CD8-positive, alpha-beta memory T cell (primary cell): ENCODE measurements at places on chromosomes 6 and 20.

GRCh38 chr6:45901767-45902650 lies 113.7 kb downstream of the CLIC5 start:
- H3K27ac ChIP-seq: no peak overlapping the region
- H3K36me3 ChIP-seq: no peaks in the 10 kb centered on the region
- DNase-seq: no peak
- H3K27me3 ChIP-seq: no peaks in the 10 kb centered on the region

DNA sequence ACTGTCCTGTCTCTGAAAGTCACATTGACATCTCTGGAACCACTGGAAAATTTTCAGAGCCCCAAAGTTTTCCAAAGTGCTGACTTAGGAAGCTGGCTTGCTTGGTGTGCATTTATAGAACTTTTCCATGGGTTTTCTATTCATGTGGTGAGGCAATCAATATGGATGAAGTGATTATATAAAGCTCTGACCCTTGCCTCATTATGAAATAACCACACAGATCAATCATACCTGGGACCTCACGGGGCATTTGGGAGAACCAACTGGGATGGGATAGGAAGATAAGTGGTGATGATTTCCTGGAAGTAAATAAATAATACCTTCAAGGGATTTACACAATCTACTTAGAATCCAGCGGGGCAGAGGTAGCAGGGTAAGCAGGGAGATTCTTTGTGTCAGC lies 22.9 kb upstream of the SIM1 start:
- no peak overlapping the region for H3K27ac ChIP-seq
- H3K4me3 ChIP-seq: no peak overlapping the region
- H3K4me1 ChIP-seq: no peaks in the 10 kb centered on the region

- H3K27ac ChIP-seq: no peak overlapping the region
- peaks cover under 1% of the 10 kb centered on the region for H3K27me3 ChIP-seq
- no peaks in the 10 kb centered on the region for H3K36me3 ChIP-seq
- no peak for DNase-seq
- H3K4me3 ChIP-seq: no peak overlapping the region
Observed at GRCh38 chr6:3618642-3619041, 132.9 kb downstream of the PXDC1 start.

- no peaks in the 10 kb centered on the region for H3K27me3 ChIP-seq
- no peak for DNase-seq
- no peak overlapping the region for H3K4me3 ChIP-seq
- H3K4me1 ChIP-seq: no peaks in the 10 kb centered on the region
Observed at GRCh38 chr20:17287503-17287902, 60.7 kb downstream of the PCSK2 start.

DNA sequence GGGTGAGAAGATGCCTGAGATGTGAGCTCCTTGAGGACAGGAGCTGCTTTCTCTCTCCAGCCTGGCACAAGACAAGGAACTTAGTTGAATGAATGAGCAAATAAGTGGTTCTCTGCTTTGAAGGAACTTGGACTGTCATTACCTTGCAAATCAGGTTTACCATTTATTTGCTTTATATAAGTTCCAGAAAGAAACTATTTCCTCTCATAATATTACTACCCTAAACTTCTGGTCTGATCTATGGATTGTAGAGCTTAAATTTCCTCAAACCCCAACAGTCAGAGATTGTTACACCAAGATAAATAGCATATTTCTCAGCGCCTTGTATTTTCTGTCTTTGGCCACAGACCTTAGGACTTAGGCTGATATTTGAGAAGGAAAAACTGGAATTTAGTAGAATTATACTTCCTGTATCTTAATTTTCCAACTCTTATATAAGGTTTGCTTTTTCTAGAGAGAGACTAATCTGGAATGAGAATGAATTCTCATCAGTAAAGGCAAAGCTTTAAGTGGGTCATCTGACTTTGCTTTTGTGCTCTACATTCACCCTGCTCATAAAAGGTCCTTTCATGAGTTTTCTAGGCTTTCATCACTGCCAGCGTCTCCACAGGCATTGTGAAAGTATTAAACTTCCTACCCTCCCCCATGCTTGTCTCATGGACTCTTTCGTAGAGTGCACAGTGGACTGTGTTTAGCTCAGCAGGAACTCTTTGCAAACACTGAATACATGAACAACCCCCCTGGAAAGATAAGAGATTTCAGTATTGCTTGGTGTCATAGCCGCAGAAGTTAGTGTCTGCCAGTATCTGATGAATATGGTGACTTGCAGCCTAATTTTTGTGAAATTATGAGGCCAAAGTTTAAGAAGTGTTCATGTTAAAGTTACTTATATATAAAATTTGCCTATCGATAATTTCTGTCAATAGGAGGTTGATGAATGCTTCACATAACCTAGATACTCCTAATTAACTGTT lies 74.0 kb downstream of the PTPRA start:
- H3K4me3 ChIP-seq: no peak overlapping the region
- no peak for DNase-seq
- no peak overlapping the region for H3K27ac ChIP-seq

- H3K4me1 ChIP-seq: no peaks in the 10 kb centered on the region
- no peak for DNase-seq
Observed at GRCh38 chr6:92945799-92946198, 473.6 kb downstream of the EPHA7 start.

DNA sequence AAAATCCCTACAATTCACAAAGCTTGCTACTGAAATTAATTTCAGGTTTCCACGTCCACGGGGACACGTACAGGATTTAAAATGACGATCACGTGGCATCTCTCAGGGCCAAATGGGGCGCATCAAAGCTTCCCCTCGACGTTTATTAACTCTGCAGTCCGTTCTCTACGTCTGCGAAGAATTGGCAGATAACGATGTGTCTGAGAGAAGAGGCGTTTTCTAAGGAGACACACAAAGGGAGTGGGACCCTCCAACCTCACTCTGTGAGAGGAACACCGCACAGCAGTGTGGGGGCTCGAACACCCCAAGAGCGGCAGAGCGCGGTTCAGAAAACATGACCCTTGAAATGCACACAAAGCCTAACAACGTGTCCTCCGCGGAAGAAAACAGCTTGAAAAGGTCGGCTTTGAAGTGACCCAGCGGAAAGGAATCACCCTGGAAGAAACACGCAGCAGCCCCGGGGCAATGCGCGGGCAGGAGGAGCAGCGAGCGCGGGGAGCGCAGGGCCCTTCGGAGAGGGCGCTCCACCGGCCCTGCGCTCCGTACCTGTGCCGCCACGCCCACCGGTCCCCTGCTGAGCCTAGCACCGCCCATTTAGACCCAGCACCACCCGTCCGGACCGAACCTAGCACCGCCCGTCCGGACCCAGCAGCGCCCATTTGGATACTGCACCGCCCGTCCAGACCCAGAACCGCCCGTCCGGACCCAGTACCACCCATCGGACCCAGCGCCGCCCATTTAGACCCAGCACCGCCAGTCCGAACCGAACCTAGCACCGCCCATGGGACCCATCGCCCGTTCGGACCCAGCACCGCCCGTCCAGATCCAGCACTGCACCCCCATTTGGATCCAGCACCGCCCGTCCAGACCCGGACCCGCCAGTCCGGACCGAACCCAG lies 1.1 kb upstream of the AFDN start:
- no peaks in the 10 kb centered on the region for H3K36me3 ChIP-seq
- H3K4me3 ChIP-seq: peak overlapping the region; percentile 71
- H3K4me1 ChIP-seq: peaks cover 17% of the 10 kb centered on the region
- H3K27me3 ChIP-seq: peaks cover 18% of the 10 kb centered on the region

GRCh38 chr6:86782328-86782727 lies 155.0 kb upstream of the HTR1E start:
- no peaks in the 10 kb centered on the region for H3K36me3 ChIP-seq
- H3K27ac ChIP-seq: no peak overlapping the region
- no peak for DNase-seq
- H3K4me3 ChIP-seq: no peak overlapping the region
- no peaks in the 10 kb centered on the region for H3K27me3 ChIP-seq
- H3K4me1 ChIP-seq: no peaks in the 10 kb centered on the region

- peaks cover 25% of the 10 kb centered on the region for H3K4me1 ChIP-seq
- no peaks in the 10 kb centered on the region for H3K36me3 ChIP-seq
Observed at GRCh38 chr20:64082126-64082731, 2.0 kb downstream of the LKAAEAR1 start.

DNA sequence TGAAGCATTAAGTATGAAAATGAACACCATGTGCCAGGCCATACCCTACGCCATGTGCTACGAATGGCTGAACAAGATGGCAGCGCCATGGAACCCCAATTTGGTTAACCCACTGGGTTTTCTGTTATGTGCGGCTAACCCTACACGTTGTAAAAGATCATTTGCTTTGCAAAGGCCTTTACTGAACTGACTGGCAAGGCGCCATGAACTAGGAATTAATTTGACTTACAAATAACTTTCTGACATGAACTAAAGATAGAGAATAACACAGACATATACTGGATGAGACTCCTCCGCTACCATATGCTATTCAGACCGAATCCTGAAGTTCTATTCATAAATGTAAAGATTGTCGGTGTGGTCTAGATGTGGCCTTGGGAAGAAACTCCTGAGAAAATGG lies 3.9 kb downstream of the CNKSR3 start:
- H3K4me3 ChIP-seq: no peak overlapping the region
- DNase-seq: no peak
- no peaks in the 10 kb centered on the region for H3K36me3 ChIP-seq
- no peak overlapping the region for H3K27ac ChIP-seq

DNA sequence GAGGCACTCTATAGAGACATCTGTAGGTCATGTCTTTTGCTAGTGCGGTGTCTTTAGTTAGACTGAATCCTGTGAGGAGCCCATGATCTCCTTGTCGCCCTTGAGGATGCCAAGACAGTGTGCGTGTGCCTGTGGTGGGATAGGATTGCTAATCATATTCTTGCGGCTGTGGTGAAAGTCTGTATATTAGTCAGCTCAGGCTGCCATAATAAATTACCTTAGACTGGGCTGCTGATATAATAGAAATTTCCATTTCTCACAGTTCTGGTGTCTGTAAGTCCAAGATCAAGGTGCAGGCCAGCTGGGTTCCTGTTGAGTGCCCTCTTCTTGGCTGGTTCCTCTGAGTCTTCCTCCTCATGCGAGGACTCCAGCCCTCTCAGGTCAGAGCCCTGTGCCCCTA lies 141.2 kb downstream of the JARID2 start:
- H3K4me3 ChIP-seq: no peak overlapping the region
- DNase-seq: no peak
- no peaks in the 10 kb centered on the region for H3K36me3 ChIP-seq
- no peak overlapping the region for H3K27ac ChIP-seq

- no peak overlapping the region for H3K27ac ChIP-seq
- H3K36me3 ChIP-seq: no peaks in the 10 kb centered on the region
- H3K4me1 ChIP-seq: no peaks in the 10 kb centered on the region
- DNase-seq: no peak
Observed at GRCh38 chr20:38211200-38212097, 46.4 kb upstream of the TGM2 start.

DNA sequence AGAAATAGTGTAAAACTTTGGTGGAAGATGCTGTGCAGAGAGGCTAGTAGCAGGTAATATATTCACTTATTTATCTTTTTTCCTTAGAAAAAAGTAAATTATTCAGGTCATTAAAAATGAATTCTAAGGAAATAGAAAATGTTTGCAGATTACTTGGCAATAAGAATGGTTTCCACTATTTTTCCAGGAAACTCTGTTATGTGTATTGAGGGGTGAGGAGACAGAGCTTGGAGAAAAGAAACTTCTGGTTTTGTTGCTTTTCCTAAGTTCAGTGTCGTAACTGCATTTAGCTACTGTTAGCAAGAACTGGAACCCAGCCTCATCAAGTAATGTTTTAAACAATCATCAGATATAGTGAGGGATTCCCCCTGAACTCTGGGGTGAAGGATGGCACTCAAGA lies 79.2 kb upstream of the SMLR1 start:
- H3K27ac ChIP-seq: no peak overlapping the region
- H3K4me3 ChIP-seq: no peak overlapping the region
- H3K27me3 ChIP-seq: no peaks in the 10 kb centered on the region
- no peaks in the 10 kb centered on the region for H3K36me3 ChIP-seq
- no peak for DNase-seq

GRCh38 chr20:24529369-24529719 lies 59.9 kb downstream of the SYNDIG1 start:
- H3K4me1 ChIP-seq: no peaks in the 10 kb centered on the region
- no peaks in the 10 kb centered on the region for H3K36me3 ChIP-seq
- H3K27ac ChIP-seq: no peak overlapping the region
- DNase-seq: no peak
- H3K27me3 ChIP-seq: no peaks in the 10 kb centered on the region

GRCh38 chr6:4135665-4136353 lies 434 bp upstream of the ECI2 start:
- no peaks in the 10 kb centered on the region for H3K27me3 ChIP-seq
- H3K4me3 ChIP-seq: peak overlapping the region; percentile 71
- DNase-seq: peak; percentile 93
- peak overlapping the region; percentile 60 for H3K27ac ChIP-seq
- H3K36me3 ChIP-seq: peaks cover 12% of the 10 kb centered on the region

DNA sequence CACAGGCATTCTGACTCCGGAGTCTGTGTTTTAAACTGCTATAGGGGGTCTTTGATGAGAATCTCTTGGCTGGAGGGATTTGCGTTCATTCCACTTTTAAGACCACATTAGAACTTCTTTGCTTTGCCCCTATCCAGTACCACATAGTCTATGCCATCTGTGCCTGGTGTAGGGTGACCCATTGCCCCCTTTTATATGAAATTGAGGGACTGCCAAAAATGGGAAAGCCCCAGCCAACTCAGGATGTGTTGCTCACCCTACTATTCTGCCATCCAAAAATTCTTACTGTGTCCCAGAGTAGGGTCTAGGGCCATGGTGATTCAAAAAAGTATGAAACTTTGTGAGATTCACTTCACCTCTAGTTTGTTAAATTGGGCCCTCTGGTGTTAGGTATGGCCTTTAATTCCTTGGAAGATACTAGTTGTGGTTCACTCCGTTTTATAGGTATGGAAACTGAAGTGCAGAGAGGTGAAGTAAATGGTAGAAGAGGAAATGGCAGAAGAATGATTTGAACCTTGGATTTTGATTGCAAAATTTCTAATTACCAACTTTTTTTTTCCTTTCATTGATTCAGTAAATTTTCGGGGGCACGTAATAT lies 1.4 kb downstream of the PFDN4 start:
- DNase-seq: no peak
- peak overlapping the region; percentile 91 for H3K4me3 ChIP-seq
- peaks cover 24% of the 10 kb centered on the region for H3K4me1 ChIP-seq
- H3K36me3 ChIP-seq: no peaks in the 10 kb centered on the region

- H3K4me3 ChIP-seq: no peak overlapping the region
Observed at GRCh38 chr6:100430962-100431361, 33.8 kb downstream of the SIM1 start.

DNA sequence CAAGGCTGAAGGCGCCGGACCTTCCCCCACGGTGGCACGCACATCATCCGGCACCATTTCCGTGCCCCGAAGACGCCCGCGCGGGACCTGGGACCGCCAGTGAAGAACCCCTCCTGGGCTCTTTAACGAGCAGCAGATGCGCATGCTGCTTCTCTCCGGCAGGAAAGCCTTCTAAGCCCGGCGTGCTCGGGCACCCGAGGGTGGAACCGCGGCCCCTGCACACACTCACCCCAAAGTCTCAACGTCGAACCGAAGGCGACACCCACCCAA lies 240 bp downstream of the FOXQ1 start:
- H3K27me3 ChIP-seq: peaks cover 12% of the 10 kb centered on the region
- H3K4me3 ChIP-seq: no peak overlapping the region
- H3K36me3 ChIP-seq: no peaks in the 10 kb centered on the region
- DNase-seq: no peak
- no peaks in the 10 kb centered on the region for H3K4me1 ChIP-seq

- no peaks in the 10 kb centered on the region for H3K4me1 ChIP-seq
- H3K27ac ChIP-seq: no peak overlapping the region
- DNase-seq: no peak
- H3K4me3 ChIP-seq: no peak overlapping the region
Observed at GRCh38 chr6:67679566-67680296, 955.4 kb upstream of the ADGRB3 start.
